ENCODE measurements at places on chromosomes 6 and 20.

DNA sequence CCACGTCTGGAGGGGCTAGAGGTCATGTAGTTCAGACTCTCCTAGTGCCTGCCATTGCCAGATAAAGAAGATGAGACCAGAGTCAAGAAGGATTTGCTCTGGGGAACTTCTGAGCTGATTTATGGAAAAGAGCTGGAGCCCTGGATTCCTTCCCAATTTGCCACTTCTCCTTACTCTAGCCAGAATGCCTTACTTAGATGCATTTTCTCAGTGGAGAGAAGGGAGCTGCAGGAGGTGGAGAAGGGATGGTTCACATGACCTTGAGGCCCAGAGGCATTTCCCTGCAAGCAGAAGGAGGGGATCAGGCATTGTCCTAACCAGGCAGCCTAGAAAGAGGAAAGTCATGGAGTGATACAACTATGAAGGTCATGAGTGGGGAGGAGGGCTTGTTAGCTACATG is 122.2 kb downstream of the UNC5CL start:
- no peak for DNase-seq

- no peak for DNase-seq
Observed at GRCh38 chr20:31536575-31536974, 22.3 kb downstream of the HM13 start.

- no peak for DNase-seq
Observed at GRCh38 chr6:113923526-113923925, 47.4 kb downstream of the HDAC2 start.

GRCh38 chr6:106666282-106667021 is 37.1 kb downstream of the QRSL1 start:
- no peak for DNase-seq

DNA sequence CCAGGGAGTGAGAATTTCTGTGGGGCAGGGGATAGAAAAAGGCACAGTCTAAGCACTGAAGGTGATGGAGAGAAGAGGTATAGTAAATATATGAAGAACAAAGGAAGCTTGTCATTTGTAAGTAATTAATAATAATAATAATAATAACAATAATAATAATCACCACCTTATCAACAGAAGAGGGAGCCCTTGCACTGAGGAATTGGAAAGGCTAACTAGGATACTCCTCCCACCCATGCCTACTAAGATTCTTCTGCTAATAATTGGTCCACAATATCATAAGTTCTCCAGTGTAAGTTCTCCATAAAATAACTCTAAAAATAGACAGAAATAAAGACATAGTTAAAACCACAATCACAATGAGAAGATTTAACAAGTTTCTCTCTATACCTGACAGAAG is 912 bp upstream of the OR12D3 start:
- no peak for DNase-seq

DNA sequence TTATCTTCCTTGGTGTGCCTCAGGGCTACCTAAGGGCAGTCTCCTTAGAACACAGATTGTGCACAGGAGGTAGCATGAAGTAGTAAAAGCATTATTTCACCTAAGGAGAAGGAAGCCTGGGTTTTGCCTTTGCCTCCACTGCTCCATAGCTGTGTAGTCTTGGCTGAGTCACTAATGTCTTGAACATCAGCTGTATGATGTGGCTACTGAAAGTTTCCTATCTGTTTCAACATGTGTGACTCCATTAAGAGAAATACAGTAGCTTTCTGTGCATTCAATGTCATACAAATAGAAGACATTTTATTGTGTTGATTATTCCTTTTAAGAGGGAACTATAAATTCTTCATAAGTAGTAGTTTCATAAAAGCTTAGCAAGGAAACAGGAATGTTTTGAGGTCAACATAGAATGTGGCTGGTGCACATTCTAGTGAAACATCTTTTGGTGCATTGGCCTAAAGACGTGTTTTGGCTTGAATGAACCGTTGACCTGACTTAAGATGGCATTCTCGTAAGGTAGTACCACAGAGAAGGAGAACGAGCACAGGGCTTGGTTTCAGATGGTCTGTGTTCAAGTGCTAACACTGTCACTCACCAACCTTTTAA is 70.6 kb downstream of the CTNNBL1 start:
- no peak for DNase-seq

DNA sequence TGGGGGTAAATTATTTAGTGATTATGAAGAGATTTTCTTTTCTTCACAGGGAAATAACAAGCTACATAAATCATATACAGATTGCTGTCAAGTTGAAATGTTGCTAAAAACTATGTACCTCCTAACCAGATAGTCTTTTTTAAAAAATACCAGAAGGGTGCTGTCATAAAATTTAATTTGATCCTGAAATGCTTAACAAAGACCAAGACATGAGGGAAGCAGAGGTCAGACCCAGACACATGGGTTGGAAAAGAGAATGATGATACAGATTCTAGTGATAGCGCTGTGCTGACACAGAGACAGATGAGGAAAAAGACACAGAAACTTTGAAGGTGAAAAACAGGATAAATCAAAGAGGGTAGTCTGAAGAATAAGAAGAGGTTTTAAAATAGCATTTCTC is 573.1 kb downstream of the HACE1 start:
- no peak for DNase-seq

GRCh38 chr6:128519931-128520435 is 416 bp downstream of the PTPRK start:
- peak; percentile 8 for DNase-seq

DNA sequence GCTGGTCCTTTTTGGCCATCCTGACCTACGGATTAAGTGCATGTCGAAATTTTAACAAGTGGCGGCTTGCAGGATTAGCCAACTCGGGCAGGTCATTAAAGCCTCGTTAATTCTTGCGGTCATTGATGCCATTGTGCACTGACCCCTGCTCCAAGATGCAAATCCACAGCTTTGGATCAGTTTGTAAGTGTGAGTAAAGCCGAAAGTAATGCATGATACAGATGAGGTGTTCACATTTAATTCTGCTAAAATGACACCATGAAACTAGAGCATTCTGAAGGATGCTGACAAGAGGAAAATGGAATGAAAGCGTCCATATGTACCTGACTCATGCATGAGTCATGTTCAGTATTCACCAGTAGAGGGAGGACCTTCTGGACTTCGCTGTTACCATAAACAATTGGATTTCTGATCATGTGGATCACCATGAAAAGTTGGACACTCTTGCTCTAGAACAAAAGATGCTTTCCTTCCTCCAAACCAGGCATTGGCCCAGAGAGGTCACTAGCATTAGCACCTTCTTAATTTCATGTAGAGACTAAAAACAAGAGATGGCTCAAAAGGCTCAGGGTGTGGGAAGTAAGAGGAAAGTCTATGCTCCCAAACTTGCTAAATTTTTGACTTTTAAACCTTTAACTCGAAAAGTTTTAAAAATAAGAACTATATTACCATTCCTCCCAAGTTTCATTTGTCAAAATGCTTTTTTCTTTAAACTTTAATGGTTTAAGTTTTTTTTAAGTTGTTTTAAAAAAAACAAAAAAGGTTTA is 48.0 kb downstream of the MUC22 start:
- DNase-seq, result no peak

- no peak for DNase-seq
Observed at GRCh38 chr6:17392978-17393891, at the start of gene CAP2. Gene CAP2 (plus strand): TSS chr6:17393595. CDS start chr6:17421556, 27,961 bp downstream.

GRCh38 chr6:163180874-163181541 is 233.5 kb upstream of the QKI start:
- DNase-seq, result no peak

All from T-helper 2 cell (primary cell).